Activated CD8-positive, alpha-beta memory T cell treated with anti-CD3 and anti-CD28 coated beads for 24 hours (primary cell): ENCODE measurements at places on chromosomes 12 and 14.

DNA sequence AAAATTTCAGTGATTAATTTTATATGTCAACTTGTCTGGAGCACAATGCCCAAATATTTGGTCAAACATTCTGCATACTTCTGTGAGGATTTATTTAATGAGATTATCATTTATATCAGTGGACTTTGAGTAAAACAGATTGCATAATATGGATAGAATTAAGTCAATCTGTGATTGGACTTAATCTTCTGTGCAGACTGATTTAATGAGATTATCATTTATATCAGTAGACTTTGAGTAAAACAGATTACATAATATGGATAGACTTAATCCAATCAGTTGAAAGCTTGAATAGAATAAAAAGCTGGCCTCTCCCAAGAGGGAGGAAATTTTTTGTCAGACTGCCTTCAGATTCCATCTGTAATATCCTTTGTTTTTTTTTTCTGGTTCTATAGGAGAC, 1413.2 kb downstream of the LRFN5 start:
- DNase-seq = no peak

GRCh38 chr14:68451696-68452373, 341.0 kb downstream of the ZFP36L1 start:
- DNase-seq = no peak

GRCh38 chr12:93722179-93722578, 45.0 kb downstream of the CRADD start:
- no peak for DNase-seq

DNA sequence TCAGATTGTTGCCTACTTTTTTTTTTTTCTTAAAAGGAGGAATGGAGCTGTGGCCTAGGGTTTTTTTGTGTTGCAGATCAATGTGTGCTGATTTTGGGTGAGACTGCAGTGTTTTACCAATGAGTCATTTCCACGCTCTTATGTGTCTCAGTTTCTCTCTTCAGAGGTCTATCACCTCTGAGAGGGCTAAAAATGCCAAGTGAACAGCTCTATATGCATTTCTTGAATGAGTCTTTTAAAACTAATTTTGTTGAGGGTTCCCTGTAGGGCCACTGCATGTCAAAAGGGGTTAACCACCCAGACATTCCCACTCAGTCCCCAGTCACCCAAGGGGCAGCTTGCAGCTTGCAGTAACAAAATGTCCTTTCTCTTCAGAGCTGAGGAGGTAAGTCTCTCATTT, 24.3 kb upstream of the GLIPR1L2 start:
- DNase-seq = no peak

DNA sequence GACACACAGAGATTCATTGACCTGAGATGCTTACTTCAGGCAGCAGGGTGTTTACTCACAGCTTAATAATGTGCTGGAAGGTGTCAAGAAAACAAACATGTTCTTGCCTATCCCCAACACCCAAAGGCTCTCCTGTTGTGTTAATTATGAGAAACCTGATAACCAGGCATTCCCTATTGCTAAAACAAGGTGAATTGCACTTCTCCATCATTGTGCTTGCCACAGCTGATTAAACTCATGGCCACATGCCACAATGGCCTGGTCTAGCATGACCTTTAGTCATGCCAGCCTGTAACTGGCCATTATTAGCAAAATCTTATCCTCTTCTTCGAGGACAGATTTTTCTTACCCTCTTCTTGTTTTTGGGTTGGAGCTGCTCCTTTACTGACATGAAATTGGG, 21.4 kb downstream of the SMOC1 start:
- DNase-seq = no peak

DNA sequence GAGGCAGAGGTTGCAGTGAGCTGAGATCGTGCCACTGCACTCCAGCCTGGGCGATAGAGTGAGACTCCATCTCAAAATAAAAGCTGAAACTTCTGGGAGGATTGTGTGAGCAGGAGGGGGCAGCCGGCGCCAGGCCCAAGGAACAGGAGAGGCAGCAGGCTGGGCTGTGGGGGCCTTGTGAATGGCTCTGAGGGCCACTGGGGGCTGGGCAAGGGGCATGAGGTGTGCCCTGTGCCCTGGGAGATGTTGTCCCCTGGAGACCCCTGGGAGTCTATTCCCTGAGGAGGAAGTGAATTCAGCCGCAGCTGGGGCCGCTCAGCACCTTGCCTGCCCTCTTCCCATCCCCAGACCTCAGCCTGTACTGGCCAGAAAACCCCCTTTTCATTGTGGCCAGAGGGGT, 4.9 kb downstream of the LBHD2 start:
- no peak for DNase-seq

GRCh38 chr12:104846056-104846767, 111.9 kb downstream of the SLC41A2 start:
- DNase-seq = no peak
